ENCODE measurements at places on chromosomes 7 and 10.

DNA sequence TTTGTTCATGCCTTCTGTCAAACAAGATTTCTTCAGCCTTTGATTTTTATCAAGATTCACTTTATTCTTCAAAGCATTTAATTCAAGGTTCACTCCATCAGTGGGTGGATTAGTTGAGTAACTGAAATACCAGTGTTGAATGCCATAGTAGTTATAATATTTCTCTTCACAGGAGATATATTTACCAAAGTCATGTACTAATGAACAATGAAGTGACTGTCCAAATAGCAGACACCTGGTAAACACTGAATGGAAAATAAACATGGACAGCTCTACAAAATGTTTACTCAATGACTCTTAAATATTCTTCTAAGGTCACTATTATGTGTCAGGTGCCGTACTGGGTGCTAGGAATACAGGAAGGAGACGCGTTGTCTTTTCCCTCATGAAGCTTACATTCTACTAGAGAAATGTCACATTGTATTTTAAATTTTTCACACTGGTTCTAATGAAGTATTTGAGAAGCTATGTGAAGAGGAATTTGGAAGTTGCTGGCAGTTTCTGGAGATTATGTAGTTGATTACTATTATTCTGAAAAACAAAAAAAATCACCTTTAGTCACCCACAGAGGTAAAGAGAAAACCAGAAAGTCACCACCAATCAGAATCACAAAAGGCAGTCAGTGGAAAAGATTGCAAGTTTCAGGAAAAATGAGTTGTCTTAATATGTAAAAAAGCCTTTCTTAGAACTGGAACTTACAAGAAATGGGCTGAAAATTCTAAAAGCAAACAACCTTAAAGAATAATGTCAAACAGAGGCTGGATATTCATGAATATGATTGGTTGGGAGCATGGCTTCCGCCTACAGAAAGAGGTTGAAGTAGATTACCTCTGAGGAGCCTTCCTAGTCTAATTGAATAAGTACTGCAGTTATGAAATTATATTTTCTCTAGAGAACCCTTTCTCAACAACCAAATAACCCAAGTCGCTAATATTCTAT is 84.5 kb downstream of the RTKN2 start:
- DNase-seq, result no peak

DNA sequence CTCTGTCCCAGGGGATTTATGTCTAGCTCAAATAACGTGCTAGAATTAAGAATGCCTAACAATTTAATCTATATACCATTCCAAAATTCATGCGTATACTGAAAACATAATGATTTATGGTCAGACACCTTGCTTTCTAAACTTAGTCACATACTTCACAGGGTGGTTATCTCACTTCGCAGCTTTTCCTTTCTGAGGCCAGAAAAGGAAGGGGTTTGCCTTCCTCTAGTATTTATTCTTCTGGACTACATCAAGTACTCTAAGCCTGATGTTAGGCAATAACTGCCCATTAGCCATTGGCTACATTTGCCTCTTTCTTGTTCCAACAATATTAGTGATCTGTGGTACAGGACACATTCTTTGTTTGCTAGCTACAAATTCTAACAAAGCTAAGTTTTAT is 72.6 kb upstream of the FHIP2A start:
- DNase-seq, result no peak

DNA sequence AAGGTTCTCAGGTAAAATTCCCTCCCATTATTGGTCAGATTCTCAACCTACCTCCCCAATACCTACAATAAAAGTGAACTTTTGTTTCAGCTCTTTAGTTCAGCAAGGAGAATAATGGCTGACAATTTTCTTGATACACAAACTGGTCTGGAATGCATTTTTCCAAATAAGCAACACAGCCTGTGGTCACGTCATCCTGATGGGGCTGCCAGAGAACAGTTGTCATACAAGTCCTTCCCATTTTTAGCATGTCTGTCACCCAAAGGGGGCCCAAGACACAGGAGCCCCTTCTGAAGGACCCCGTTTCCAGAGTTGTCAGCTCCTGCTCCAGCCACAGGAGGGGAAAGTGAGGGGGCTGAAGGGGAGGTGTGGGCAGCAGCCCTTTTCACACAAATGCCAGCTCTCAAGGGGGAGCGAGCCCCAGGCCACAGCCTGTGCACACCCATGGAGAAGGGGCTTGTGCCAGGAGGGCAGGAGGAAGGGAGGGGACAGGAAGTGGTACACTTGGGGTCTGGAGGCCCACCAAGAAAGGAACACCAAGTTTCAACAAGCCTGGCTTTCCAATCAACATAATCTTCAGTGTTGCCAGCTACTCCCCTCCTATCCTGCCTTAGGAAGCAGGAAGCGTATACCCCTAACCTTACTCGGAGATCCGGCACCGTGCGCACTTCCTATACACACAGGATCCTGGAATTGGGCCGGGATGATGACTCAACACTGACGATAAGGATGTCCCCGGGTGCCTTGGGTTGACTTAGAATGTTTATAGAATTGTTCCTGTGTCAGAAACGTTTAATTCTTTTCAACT is 43.4 kb upstream of the PDLIM1 start:
- DNase-seq, result no peak

GRCh38 chr10:46555713-46556514 is 544 bp downstream of the GPRIN2 start:
- peak; percentile 50 for DNase-seq

DNA sequence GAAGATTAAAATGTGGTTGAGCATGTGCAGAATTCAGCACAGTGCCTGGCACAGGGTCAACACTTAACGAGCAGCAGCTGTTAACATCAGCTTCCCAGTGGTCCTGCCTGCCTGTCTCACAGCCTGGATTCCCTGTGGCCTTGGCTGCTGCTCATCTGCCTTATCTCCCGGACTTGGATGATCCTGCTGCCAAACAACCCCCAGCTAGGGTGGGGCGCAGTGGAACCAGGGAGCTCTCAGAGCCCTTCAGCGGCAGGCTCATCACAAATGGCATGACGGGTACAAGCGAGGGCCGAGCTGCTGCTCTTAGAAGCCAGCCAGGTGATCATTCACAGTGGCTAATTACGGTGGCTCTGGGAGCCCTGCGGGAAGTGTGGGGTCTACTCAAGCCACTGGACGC is 13.0 kb upstream of the SMARCD3 start:
- DNase-seq, result no peak

DNA sequence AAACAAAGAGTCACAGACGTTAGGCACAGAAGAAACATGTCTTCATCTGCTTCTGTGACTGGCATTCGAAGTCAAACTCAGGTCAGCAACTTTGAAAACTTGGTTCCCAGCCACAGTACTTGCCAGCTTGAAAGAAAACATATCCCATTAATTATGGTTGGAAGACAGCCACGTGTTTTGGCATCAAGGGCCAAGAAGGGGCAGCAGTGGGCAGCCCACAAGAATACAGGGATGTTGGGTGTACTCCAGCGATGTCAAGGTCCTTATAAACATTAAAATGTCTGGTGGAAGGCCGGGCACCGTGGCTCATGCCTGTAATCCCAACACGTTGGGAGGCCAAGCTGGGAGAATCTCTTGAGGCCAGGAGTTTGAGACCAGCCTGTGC is 29.5 kb downstream of the JCAD start:
- DNase-seq, result no peak

DNA sequence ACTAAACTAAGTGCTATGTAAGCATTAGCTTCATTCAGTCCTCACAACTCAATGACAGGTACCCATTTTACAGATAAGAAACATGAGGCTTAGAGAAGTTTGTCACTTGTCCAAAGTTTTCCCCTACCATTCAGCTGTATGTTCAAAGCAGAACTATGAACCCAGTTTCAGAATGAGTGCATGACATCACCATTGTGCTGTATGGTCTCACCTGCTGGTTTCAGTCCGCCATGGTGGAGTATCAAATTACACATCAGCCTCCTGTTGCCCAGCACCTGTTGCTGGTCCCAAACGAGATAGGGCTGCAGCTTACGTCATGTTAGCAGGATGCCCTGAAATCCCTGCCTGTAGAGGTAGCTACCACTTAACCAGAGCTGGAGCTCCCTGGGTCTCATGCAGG is 95.0 kb downstream of the DYNC1I1 start:
- no peak for DNase-seq

- no peak for DNase-seq
Observed at GRCh38 chr7:11332186-11332864, 358.7 kb downstream of the PHF14 start.

DNA sequence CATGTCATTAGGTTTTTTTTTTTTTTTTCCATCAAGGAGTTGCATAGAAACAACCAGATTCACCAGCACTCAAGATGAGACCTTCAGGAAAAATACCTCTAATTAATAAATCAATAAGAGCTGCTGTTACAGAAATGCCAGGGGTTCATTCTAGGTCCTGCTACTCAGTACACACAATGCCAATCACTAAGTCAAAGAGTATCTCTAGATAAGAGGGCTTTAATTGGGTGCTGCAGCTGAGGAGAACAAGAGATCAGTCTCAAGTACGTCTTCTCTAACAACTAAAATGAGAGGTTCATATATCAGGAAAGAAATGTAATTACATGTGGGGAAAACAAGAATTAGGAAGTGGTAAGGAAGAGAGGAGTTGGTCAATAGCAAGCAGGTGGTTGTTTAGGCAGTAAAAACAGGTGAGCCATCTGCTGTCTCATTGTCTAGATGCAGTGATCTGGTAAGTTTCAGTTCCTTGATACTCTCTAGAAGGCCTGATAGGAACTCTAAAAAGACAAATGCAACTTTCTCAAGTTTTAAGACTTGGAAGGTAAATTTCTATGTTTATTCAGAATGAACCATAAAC is 272.9 kb upstream of the ZWINT start:
- DNase-seq, result no peak

DNA sequence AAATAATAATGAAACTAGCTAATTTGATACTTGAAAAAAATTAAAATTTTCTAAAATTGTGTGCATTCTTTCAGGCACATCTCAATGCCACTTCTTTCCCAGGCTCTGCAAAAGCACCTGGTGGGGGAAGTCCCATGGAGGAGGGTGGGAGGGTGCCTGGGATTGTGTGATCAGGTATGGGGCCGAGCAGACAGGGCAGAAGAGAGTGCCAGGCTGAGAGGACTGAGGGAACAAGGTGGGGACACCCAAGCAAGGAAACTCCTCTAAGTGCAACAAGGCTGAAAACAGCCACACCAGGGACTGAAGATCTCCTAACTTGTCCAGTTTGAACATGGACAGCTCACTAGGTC is 13.8 kb downstream of the PARP12 start:
- no peak for DNase-seq

- DNase-seq, result no peak
Observed at GRCh38 chr7:157807510-157807909, 470.7 kb downstream of the DNAJB6 start.

GRCh38 chr10:10600004-10600403 is 417.7 kb upstream of the CELF2 start:
- no peak for DNase-seq

DNA sequence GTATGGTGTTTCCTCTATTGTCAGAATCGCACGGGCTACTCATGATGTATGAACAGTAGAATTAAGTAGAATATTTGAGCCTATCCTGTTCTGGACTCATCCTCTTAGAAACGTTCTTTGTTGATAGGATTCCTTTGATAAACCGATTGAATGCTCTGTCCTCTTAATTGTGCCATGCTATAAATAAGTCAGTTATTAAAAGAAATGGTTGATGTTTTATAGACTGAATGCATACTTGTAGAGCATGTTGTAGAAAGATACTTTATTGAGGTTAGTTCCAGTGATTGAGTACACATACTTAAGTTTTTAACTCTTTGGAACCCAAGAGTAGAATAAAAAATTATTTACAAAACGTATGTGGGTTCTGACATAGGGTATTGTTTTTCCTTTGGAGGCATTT is 54.9 kb upstream of the HBP1 start:
- no peak for DNase-seq

GRCh38 chr7:90661290-90662151 is 65.4 kb downstream of the CDK14 start:
- no peak for DNase-seq

DNA sequence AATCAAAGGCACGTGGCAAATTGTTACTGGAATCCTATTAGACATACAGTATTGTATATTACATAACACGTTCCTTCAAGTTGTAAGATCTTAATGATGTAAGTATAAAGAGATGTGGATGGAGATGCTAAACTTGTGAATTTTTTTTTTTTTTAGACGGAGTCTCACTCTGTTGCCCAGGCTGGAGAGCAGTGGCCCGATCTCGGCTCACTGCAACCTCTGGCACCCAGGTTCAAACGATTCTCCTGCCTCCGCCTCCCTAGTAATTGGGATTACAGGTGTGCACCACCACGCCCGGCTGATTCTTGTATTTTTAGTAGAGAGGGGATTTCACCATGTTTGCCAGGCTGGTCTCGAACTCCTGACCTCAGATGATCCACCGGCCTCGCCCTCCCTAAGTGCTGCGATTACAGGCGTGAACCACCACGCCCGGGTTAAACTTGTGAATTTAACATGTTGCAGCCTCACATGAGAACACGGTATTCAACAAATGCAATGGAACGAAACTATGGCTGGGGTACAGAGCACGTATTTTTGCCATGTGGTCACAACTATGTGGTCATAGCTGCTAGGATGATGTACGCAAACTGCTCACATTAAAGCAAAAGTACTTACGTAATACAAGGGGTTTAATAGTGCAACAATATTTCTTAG is 818 bp upstream of the SUPV3L1 start:
- DNase-seq, result no peak

- no peak for DNase-seq
Observed at GRCh38 chr7:137434946-137435345, 91.4 kb upstream of the PTN start.

DNA sequence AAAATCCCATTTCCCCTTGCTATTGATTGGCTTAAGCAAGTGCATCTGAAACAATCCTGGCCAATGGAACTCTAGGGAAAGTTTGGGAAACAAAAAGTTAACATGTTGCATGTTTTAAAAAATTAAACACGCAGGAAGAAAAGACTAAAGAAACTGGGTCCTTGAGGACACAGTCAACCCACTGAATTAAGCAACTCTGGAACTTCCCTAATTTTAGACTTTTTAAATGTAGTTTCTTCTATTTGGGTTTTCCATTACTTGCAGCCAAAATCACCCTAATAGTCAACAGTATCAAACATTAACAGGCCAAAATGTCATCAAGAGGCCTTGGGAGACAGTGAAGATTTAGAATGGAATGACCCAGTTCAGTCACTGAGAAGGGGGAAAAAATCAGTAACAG is 40.6 kb downstream of the OSBPL3 start:
- no peak for DNase-seq

DNA sequence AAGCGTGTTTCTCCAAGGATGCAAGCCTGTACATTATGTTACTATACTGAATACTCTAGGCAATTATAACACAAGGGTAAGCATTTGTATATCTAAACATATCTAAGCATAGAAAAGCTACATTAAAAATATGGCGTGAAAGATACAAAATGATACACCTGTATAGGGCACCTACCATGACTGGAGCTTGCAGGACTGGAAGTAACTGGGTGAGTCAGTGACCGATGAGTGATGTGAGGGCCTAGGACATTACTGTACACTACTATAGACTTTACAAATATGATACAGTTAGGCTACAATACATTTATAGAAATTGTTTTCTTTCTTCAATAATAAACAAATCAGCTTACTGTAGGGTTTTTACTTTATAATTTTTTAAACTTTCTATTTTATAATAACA is 1127.2 kb upstream of the LRRN3 start:
- DNase-seq, result no peak

GRCh38 chr10:113047605-113047962 is 97.5 kb downstream of the TCF7L2 start:
- DNase-seq, result no peak

Data from cerebellar cortex (tissue), 1 donor.